Left lung (tissue), 14 donors: ENCODE measurements at places on chromosomes 3 and 15.
A peak's percentile ranks its signal among the peaks of the same experiment; 100 is the strongest.

DNA sequence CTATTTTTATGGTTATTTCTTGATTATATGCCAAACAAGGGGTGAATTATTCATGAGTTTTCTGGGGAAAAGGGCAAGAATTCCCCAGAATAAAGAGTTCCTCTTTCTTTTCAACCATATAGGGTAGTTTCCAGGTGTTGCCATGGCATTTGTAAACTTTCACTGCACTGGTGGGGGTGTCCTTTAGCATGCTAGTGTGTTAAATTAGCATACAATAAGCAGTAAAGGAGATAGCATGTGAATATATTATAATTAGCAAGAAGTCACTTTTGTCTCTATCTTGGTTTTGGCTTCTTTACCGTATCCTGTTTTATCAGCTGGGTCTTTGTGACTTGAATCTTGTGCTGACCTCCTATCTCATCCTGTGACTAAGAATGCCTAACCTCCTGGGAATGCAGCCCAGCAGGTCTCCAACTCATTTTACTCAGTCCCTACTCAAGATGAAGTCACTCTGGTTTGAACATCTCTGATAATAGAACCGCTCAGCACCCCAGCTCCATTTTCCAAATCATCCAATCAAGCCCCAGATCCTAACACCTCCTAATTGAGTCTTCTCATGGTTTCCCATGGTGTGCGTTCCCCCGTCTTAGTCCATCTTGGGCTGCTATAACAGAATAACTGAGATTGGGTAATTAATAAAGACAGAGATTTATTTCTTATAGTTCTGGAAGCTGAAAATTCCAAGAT, 3.4 kb upstream of the SELENOT start:
- DNase-seq, result no peak

DNA sequence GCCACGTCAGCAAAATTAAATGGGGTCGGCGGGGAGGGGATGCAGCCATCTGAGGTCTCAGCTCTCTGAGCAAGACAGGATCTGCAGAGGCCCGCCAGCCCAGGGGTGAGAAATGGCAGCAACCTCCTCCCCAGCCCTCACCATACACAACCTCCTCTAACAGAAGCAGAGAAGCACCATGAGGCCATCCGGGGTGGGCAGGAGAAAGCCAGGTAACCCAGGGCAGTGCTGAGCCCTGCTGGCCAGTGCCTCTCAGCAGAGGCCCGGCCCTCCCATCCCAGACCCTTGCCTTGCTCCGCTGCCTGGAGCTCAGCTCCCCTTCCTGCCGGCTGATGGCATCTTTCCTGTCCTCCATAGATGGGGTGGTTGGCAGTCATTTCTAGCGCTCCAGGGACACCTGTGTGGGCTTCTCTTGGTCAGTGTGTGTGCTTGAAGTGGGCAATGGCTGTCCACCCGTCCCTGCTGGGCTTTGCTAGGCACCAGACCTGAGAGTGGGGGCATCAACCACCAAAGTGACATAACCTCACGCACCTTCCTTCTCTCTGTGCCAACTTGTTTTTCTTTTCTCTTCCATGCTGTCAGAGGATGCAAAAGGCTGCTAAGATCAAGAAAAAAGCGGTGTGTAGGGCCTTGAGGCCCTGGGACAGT, 175.8 kb downstream of the NSMCE3 start:
- DNase-seq, result peak; percentile 69

- DNase-seq, result no peak
These were observed 1383.6 kb downstream of the ZPLD1 start for GRCh38 chr3:103818398-103818797.

DNA sequence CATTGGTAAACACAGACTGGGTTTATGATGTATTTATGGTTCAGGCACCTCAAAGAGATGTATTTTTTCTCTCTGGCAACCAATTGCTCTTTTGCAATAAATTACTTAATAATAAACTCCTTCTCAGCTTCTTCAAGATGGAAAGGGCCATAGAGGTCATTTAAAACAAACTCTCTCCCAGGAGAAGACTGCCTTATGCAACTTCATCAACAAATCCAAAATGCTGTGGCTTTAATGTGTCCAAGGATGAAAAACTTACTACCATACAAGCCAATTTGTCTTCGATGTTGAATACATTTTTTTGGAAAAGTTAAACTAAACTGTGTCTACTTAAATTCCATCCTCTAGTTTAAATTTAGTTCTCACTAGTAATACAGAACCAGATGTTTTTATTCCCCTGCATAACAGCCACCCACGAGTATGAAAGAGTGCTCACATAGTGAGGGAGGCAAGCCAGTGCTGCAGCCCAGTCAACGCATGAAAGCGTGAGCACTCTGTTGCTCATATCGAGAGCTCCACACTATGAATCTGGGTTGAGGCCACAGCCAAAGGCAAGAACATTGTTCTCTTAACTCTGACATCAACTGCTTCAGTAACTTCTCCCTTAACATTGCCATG, 761.3 kb upstream of the GRM7 start:
- DNase-seq, result no peak

GRCh38 chr15:38972831-38973230, 408.2 kb upstream of the RASGRP1 start:
- DNase-seq, result no peak

GRCh38 chr15:59137566-59137965, 32.6 kb downstream of the CCNB2 start:
- DNase-seq, result no peak

DNA sequence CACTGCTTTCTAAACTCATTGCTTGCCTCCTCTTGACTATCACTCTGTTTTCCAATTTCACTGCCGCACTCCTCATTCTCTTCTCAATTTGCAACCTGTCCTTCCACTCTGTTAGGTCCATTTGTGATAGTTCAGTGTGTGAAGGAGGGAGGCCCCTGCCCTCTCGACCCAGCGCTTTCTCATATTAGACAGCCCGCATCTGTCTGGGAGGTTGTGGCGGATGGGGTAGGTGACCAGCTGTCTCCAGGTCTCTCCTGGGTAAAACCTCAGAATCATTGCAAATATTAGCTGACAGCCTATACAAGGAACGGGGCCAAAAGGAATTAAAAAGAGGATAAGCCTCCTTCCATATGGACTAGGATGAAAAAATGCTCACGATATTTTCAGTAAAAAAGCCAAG, 358.3 kb downstream of the SHQ1 start:
- DNase-seq, result no peak

DNA sequence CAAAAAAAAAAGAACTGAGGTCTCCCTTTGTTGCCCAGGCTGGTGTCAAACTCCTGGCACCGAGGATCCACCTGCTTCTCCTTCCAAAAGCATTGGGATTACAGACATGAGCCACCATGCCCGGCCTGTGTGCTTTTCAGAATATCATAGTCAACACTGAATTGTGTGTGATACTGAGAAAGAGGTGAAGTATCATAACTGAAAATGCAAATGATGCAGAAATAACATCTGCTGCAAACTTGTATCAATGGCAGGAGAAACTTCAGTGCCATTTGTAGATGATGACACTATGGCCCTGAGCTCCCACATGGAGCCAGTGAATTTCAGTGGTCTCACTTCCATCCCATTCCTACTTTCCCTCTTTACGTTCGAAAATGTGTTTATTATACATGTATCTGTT, 21.9 kb downstream of the IL12A start:
- no peak for DNase-seq

DNA sequence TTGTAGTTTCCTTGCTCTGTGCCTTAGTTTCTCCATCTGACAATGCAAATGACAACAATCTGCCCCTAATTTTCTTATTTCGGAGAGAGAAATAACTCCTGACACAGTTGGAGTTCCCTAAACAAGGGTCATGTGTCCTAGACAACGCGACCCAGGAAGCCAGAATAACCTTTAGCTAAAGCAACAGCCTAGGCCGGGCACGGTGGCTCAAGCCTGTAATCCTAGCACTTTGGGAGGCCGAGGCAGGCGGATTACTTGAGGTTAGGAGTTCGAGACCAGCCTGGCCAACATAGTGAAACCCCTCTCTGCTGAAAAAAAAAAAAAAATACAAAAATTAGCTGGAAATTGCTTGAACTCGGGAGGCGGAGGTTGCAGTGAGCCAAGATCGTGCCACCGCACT, 49.9 kb downstream of the MCF2L2 start:
- no peak for DNase-seq

GRCh38 chr3:39446444-39446843, 21.0 kb upstream of the MOBP start:
- DNase-seq, result no peak

DNA sequence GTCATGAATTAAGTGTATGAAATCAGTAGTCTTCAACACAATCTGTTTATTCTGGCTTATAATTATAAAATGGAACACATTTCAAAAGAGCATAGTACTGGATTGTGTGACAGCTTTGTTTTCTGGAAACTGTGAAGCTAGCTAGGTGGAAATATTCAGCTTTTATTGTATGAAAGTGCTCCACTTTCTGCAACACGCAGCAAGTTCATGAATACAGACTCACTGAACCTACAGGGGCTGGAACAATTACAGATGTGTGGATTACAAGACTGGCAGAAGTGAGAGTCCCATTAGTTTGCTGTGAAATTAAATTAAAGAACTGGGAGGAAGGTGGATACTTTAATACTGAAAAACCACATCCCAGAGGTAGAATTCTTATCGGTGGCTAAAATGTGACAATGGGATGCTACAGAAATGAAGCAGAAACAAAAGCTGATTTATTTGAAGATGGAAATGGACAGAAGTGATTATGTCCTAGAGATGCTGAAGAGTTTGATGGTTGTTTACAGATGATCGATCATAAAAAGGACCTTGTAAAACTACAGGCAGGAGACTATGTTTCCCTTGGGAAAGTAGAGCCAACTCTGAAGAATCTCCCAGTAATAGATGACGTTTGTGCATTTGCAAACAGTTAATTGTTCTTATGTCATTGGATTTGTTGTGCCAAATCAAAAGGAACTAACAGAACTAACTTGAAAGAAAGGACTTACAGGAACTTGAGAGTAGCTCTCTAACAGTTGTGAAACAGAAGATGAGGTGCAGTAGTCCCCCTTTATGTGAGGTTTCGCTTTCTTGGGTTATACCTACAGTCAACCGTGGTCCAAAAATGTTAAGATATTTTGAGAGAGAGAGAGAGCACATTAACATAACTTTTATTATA, 15.7 kb downstream of the TF start:
- DNase-seq, result no peak

- no peak for DNase-seq
These were observed 7.7 kb downstream of the SLCO3A1 start for GRCh38 chr15:91861223-91861622.

DNA sequence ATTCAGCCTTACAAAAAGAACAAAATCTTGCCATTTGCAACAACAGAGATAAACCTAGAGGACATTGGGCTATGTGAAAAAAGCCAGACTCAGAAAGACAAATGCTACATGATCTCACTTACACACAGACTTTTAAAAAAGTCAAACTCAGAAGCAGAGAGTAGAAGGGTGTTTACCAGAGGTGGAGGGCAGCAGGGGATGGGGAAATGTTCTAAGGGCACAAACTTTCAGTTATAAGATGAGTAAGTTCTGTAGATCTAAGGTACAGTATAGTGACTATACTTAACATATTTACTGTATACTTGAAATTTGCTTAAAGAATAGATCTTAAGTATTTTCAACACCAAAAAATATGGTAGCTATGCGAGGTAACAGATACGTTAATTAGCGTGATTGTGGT, 3.0 kb downstream of the MYEF2 start:
- DNase-seq, result no peak
